Fibroblast of skin of left quadriceps (primary cell): ENCODE measurements at places on chromosomes 6 and 20.

- no peak for DNase-seq
Measured at GRCh38 chr6:72619883-72620696, 1.8 kb upstream of the KCNQ5 start.

GRCh38 chr6:23081701-23082100 is 512.3 kb downstream of the HDGFL1 start:
- DNase-seq, result no peak

- peak; percentile 5 for DNase-seq
Measured at GRCh38 chr6:96626759-96627364, 63.9 kb downstream of the FHL5 start.

DNA sequence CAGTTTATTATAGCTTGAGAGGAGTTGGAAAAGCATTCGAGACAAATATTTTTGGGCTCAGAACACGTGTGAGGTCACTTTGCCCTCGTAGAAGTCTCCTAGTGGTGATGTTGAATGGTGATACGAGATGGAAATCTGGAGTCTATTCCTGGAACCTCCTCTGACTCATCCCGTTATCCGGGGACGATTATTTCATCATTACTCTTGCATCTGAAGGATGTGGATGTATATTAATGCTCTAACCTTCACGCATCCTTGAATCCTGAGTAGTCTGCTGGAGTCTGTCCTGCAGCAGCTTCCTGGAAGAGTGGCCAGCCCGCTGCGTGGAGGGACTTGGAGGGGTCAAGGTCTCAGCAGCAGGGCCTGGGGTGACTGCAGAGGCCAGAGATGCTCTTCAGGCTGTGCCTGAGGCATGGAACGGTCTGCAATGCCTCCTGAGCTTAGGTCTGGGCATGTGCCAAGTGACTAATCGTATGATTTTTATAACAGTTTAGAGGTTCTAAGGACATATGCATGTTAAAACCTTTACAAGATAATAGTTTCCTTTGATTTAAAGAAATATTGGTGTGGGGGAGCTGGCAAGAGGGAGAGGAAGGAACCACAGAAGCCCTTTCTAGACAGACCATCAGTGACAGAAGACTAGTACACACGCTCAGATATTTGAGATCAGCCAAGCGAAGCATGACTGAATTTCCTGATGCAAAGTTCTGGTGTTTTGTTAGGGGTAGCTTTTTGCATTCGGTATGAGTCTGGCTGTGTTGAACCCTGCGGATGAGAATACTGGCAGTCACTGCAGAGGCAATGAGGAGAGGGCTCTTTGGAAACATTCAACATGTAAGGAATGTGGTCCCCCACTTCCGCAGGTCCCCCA is 400.2 kb downstream of the QKI start:
- peak; percentile 78 for DNase-seq

- DNase-seq, result no peak
Measured at GRCh38 chr6:118784641-118785164, 109.2 kb upstream of the ASF1A start.

DNA sequence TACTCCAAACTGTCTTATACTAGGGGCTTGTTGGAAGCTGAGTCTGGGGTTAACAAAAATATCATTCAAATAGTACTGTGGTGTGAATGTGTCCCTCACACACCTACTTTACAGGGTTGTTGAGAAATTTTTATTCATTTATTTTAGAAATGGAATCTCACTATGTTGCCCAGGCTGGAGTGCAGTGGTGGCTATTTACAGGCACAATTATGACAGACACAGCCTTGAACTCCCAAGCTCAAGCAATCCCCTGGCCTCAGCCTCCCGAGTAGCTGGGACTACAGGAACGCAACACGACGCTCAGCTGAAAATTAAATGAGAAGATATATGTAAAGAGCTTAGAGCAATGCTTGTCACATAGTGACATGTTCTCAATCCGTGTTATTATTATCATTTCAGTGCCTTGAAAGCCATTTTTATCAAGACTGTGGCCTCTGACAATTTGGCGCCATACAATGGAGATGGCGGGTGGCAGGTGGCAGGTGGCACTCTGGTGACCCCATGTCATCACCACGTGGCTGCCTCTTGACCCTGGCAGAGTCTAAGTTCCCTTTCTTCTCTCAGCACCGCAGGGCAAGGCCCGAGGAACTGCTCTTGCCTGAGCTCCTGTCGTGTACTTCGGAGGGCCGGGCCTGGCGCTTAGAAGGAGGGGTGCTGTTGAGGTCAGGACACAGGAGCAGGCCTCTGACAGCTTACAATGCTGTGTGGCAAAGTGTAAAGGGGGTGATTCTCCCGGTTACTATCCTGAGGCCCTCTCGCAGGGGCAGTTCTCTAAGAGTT is 64.5 kb downstream of the STX11 start:
- DNase-seq, result no peak

DNA sequence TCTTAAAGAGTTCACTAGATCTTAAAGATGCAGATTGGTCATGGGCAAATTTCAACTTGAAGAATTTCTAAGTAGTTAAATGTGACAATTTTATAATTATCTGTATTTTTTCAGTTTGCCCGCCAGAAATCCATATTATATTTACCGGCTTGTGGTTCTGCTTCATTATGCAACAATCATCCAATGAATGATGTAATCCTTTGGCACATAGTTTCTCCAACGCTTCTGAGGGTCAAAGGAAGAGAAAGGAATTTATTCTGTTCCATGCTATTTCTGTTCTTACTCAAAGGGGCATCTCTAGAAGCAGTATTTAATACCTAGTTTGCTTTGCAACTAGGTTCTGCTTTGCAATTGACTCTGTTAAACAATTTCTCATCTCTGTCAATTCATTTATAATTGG is 359.3 kb upstream of the PLCB4 start:
- DNase-seq, result no peak

GRCh38 chr6:20180935-20181334 is 31.3 kb downstream of the MBOAT1 start:
- DNase-seq, result no peak

DNA sequence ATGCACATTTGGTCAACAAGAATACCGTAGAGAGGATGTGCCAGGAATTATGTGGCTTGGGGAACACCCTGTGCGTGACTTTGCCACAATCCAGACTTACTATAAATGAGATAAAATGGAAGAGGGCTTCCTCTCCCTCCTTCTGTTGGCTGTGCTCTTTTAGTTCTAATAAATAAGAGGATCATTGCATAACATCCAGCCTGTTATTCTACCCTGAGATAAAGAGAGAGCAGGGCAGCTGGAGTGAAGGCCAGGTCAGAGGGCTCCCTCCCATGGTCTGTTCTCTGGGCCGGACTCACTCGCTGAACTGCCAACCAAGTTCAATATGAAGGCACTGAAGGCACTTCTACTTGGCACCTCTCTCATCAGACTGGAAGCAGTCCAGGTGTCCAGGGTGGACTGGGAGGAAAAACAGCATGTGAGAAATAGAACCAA is 91.7 kb downstream of the MTFR2 start:
- no peak for DNase-seq

DNA sequence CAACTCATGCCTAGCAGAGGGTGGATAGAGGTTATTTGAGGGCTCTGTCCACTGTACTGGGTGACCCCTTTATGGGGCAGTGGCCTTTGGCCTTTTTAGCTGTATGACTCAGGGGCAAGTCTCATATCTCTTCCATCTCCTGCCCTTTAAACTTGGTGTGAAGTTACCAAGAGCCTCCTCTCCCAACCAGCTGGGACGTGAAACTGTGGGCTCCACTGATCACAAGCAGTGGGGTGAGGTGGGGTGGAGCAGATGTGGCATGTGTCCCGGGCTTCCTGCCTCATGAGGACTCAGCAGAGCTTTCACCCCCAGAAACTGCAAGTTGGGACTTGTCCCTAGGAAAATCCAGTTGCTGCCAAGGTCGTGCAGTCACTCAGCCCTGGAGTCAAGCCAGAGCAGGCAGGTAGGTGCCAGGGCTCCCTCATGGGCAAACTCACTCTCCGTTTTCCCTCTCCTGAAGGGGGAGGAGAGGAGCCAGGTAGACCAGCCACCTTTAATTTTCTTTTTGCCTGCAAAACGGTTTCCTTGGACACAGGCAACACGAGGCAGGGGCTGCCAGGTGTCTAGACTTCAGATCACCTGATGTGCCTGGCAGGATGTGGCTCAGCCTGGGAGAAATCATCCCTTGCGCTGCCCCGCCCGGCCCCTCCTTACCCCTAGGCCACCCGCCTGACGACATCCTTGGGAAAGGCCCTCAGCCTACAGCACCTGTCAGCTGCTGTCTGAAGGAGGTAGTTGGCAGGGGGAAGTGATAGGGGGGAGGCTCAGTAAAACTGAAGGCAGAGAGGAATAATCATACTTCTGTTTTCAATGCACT is 4.0 kb downstream of the CDKN1A start:
- no peak for DNase-seq
